ENCODE measurements at places on chromosomes 3 and 15. TPM values are rescaled to one million over a fixed set of nuclear protein-coding genes. Genes with fewer than 3 reads are reported as not detected.

Gene TLR9
- total RNA-seq, result 0.23 TPM

Gene TNFAIP8L3
- 6.9 TPM for total RNA-seq

Gene ZNF660
- 2.2 TPM for total RNA-seq

Gene GRK7
- not detected for total RNA-seq

Gene PPP1R14D
- total RNA-seq, result not detected

Gene ARPP21
- total RNA-seq, result 2.4 TPM

Gene GOLGA8H
- total RNA-seq, result 0.30 TPM

Data from smooth muscle cell of the pulmonary artery (primary cell).